K562 (cell line): ENCODE measurements at places on chromosomes 5 and 9. TPM values are rescaled to one million over a fixed set of nuclear protein-coding genes. Genes with fewer than 3 reads are reported as not detected.

ADAMTS6 gene
- total RNA-seq = 3.1 TPM in 2 replicates

SLCO6A1 gene
- total RNA-seq = 0.11 TPM in 1 of 2 replicates, not detected in the other

DOCK8 gene
- 49.4 and 53.8 TPM in 2 replicates for total RNA-seq

GRCh38 chr5:96434201-96434645, 1.2 kb upstream of the PCSK1 start:
- DNase-seq = peak; percentile 59
